Stimulated activated CD4-positive, alpha-beta T cell treated with anti-CD3 and anti-CD28 coated beads, Interleukin-15, amount 100 ng/mL, for 1 hour (primary cell): ENCODE measurements at places on chromosomes 11 and 22.

DNA sequence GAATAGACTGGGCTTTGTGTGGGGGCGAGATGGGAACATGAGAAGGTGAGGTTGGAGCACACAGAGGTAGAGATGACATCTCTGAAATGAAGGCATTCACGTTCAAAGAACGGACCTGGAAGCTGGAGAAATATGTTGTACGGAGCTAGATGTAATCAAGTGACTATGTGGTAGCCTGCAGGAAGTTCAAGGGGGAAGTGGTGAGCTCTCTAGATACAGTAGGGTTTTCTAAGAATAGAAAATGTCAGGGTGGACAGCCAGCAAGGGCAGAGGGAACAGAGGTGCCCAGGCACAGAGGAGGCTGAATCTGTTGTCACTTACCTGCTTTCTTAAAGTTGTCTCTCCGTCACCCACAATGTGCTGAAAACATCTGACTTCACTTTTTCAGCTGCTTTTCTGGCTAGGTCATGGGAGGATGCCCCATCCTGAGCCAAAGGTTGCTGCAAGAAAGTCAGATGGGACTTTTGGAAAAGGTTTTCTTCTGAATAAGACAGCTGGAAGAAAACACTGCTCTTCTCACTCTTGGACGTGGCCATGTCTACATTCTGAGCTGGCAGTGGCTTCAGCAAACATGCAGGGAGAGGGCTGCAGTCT is 171.5 kb upstream of the B3GAT1 start:
- DNase-seq, result no peak

GRCh38 chr22:47322854-47323253 is 560.4 kb downstream of the TBC1D22A start:
- DNase-seq, result no peak

- no peak for DNase-seq
Measured at GRCh38 chr22:45843031-45843430, 133.9 kb downstream of the WNT7B start.

- no peak for DNase-seq
Measured at GRCh38 chr11:65448418-65449105, 26.0 kb downstream of the NEAT1 start.

- DNase-seq, result no peak
Measured at GRCh38 chr11:102591160-102591718, 33.9 kb downstream of the MMP20 start.

GRCh38 chr11:129192150-129192549 is at the start of gene ARHGAP32:
ARHGAP32 (minus strand) TSS chr11:129192325; CDS start chr11:129192198, 127 bp downstream.
- no peak for DNase-seq

DNA sequence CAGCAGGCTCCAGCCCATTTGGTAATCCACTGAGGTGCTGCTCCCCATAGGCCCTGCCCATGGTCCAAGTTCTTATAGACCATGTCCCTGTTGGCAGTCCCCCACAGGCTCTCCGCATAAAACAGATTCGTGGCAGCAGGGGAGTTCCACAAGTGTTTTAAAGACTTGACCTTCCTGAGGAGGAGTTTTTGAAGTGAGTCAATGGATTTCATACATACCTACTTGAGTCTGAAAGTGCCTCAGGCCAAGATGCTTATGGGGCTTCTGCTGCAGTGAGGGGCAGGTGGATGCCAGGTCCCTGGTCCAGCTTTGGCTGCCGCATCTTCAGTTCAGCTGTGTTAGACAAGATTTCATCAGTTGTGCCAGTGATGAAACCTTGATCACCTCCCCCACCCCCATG is 43.3 kb downstream of the CABIN1 start:
- no peak for DNase-seq
